ENCODE measurements at places on chromosomes 6 and 20.

- DNase-seq, result no peak
These were observed 134.9 kb upstream of the THBS2 start for GRCh38 chr6:169388395-169389166.

GRCh38 chr6:12298017-12298978 lies 8.1 kb downstream of the EDN1 start:
- no peak for DNase-seq

DNA sequence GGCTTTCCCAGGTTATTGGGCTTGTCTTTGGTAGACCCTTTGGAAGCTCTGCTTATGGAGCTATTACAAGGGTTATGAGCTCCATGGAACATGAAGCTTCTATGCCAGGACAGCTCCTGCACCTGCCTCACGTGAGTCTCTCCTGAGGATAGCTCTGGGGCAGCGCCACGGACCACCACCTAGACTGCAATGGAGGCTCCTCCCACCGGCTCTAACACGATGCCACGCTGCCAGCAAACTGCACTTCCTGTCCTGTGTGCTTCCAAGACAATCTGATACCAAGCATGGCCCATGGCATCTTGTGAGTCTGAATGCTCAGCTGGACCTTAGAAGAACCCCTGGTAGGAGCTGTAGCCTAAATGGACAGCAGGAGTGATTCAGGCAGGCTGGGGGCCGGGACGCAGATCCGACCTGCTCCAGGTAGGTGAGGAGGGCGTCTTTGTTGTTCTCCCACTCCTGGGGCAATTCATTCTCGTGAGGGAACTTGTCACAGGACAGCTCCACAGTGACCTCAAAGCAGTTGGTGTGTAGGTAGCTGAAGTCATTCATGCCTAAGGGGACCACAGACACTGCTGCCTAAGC lies 5.5 kb downstream of the CPXM1 start:
- DNase-seq, result no peak

DNA sequence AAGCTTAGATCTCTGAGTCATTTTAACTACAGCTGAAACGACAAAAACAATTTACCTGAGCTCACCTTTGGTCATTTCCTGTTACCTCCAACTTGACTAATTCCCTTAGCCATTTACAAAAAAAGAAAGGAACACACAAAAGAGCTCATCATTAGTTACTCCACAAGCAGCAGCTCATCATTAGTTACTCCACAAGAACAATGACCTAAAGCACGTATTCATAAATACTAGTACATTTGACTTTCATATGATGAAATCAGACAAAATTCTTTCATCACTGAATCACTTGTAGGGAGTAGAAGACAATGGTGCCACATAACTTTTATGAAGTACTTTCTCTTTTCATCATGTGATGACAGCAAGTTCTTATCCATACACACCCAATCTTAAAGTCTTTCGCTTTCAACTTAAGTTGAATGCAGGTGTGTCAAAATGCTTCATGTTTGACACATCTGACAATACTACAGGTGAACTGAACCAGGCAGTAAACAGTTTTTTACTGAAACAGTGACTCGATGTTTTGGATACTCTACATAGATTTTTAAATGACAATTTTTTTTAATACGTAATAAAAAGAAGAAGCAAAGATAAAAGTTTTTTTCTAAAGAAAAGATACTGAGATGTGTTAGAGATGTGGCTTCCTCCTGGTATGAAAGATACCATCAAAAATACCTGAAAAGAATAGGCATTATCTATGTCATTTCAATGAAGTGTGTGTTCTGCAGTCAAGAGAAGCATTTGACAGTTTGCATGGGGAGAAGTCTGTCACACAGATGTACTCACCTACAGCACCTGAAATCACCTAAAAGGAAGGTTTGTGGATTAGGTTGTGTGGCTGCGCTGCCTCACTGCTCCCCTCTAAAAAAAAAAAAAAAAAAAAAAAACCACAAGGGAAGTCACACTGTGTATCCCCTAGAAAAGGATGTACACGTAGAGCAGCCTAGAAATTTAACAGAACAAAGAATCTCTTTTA lies 109.1 kb downstream of the PRDM1 start:
- DNase-seq, result peak; percentile 68

DNA sequence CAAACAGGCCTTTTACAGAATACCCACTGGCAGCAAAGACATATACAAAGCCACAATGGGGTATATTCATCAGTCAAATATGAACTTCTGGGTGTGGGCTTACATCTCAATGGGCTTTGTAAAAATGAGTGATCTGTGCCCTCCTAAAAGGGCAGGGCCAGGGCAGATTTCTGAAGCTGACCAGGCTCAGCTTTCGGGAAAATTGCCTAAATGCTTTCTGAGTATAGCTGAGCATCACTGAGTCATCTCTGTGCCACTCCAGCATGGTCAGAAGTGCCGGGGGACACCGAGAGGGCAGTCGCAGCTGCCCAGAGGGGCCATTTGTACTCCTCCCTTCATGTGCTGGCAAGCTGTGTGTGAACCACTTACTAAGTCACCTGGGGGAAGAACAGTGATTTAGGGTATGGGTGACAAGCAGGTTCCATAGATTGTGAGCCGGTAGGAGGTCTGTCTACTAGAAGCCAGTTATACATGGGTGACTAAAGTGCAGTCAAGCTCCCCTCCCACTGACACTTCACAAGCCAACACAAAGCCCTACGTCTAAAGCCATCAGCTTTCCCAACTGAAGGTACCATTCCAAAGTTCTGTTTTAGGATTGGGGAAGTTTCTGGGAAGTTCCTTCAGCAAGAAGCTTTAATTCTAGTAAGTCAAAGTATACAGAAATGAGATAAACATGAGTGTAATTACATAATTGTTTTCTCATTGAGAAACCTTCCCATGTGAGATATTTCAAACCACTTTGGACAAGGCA lies 147.6 kb upstream of the TAB2 start:
- DNase-seq, result no peak

GRCh38 chr6:36544228-36544627 lies 3.1 kb downstream of the STK38 start:
- DNase-seq, result no peak

- no peak for DNase-seq
These were observed 75.2 kb downstream of the SOX4 start for GRCh38 chr6:21668795-21669194.

DNA sequence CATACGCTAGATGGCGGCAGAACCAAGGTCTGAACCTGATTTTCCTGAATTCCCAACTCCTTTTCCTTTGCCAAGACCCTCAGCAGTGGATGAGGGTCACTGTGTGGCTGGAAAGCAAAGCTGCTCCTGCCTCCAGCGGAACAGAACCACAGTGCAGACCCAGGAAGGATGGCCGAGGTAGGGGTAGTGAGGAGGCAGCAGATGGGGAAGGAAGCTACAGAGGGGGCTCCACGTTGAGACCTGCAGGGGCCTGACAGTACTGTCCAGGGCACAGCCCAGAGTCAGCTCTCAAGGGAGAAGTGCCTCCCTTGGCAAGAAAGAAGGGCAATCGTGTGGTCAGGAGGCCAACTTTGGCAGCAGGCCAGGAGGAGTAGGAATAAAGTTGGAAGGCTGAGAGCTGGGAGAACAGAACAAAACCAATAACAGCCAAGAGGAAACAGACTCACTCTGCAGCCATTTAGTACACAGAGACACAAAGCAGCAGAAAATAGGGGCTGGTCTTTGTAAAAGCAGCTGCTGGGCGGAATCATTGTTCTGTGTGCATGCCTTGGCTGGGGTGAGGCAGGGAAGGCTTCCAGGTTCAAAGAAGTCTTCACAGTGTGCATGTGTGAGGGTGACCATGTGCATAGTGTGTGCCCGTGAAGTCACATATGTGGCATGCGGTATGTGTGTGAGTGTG lies 3.1 kb downstream of the GABRR2 start:
- DNase-seq, result no peak

DNA sequence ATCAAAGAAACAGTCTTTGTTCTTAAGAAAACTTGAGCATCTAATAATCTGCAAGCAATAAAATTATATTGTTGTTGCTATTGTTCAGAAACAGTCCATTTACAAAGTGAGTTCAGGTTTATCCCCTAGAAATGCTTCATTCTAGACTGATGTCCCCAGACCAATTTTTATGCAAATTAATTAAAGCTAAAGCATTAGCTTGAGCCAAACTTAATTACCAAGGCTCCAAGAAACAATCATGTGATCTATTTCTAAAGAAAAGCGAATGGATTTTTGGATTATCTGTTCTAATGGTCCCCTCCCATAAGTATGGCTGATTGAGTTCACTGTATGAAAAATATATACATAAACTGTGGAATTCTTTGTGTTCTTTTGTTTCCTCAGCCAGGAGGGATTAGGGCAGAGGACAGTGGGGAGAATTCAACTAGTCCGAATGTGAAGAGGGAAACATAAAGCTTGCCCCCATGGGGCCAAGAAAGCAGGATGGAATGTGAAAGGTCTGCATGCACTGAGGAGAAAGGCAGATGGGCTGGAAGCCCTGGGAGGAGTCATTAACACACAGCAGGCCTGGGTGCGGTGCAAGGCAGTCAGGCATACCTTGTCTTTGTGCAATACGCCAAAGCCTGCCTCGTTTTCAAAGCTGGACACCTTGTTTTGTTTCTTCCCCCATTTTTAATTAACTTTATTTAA lies 597.1 kb downstream of the KIF16B start:
- DNase-seq, result no peak

DNA sequence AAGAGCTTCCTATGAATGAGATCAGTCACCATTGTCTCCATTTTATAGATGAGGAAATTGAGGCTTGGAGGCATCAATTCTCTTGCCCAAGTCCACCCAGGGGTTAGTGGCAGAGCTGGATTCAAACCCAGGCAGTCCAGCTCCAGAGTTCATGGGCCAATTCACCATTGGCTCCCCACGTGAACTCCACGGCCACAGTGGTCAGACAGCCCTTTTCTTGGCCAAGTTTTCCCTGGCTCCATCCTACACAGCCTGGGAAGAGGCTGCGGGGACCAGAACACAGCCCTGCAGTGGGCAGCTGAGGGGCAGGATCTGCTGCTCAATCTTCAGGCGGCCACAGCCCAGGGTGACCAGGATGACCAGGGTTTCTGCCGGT lies 20.5 kb downstream of the TGM2 start:
- DNase-seq, result no peak

DNA sequence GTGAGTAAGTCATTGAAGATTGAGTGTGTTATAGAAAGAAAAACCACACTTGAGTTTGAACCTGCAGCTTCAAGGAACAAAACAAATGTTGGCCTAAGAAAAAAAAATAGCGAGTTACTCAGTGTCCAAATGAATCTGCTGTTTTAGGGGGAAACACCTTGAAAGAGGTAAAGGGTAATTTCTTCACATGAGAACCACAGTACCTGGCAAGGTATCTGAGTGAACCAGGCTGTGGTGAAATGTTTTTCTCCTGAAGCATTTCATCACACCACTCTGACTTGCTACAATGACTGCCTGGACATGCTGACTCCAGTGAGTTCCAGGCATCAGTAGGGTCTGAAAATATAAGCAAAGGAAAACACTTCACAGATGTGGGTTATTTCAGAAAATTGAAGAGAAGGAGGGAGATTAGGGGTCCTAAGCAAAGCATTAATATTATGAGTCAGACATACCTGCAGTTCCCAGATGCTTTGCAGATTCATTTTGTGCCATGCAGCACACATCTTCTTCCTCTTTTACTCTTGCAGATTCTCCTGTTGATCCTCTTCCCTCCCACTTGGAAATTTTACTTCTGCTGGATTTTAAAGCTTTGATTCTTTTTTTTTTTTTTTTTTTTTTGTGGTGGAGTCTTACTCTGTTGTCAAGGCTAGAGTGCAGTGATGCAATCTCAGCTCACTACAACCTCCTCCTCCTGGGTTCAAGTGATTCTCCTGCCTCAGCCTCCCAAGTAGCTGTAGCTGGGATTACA lies 206.2 kb upstream of the SGK1 start:
- no peak for DNase-seq

- DNase-seq, result no peak
These were observed 70.1 kb downstream of the SLX4IP start for GRCh38 chr20:10504994-10505730.

DNA sequence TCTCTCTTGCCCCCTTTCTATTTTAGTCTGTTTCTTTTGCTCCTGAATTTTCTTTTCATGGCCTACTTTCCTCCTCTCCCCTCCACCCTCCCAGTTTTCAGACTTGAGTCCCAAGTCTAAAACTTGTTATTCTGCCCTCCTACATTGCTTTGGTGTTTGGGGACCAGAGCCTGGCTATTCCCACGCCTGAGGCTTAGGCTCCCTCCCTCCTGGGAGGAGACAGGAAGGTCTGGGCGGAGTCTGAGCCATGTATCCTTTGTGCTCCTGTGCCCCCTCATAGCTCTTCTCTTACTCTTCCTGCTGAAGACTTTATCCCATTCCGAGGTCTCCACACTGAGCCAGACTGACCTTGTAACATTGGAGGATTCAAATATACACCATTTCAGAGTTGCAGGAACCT lies 69.5 kb downstream of the DAAM2 start:
- DNase-seq, result no peak

- DNase-seq, result peak; percentile 89
These were observed at the start of gene UBE2V1 for GRCh38 chr20:50112512-50113419. Gene UBE2V1, minus strand, starts transcription at chr20:50113150. Its CDS starts 22 bp downstream, at chr20:50113128.

GRCh38 chr6:13425270-13425873 lies 62.0 kb downstream of the GFOD1 start:
- DNase-seq, result no peak

Data from naive thymus-derived CD4-positive, alpha-beta T cell (primary cell).